ENCODE measurements at places on chromosomes 1 and 21.
A peak's percentile ranks its signal among the peaks of the same experiment; 100 is the strongest.

DNA sequence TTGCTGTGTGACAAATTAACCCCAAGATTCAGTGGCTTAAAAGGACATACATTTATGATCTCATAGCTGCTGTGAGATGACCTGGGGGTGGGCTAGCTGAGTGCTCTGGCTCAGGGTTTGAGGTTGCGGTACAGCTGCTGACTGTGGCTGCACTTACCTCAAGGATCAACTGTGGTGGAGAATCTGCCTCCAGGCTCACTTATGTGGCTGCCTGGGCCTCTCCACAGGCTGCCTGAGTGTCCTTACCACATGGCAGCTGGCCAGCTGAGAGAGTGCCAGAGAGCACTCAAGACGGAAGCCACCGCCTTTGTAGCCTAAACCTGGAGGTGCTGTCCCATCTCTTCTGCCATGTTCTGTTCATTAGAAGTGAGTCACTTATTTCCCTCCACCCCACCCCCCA lies 5.7 kb downstream of the LRRC71 start:
- DNase-seq = no peak

DNA sequence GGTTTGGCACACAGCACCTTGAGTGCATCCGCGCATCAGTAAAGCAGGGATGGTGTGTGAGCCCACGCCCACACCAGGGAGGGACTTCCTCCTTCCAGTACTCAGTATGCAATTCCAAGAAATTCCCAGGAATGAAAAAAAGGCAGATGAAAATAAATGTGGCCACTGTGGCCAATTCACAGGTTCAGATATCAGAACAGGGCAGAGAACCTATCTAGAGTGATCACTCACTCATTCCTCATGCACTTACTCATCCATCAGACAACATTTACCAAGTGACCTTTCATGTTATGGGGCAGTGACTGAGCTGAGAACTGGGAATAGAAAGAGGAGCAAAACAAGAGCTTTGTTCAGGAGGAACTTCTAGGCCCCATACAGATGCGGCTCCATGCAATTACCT lies 113.7 kb downstream of the ZSCAN20 start:
- no peak for DNase-seq

- no peak for DNase-seq
Measured at GRCh38 chr1:100130552-100131077, 2.1 kb downstream of the SASS6 start.

DNA sequence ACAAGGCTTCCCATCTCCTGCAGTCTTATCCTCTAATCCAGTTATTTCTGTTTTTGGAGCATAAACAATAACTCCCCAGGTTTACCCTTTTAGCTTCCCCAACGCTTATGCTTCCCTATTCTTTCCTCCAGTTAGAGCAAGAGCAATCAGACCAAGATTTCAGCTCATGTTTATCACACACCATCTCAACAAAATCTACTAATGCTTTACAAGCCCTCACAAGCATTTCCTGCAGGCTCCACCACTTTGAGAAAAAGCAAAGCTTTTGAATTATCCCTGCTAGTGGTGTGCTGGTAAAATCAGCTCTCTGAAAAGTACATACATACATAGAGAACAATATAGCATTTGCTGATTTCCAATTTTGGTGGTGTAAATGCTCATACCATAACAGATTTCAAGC lies 92.9 kb downstream of the EDEM3 start:
- DNase-seq = no peak

- no peak for DNase-seq
Measured at GRCh38 chr1:200099040-200099439, 71.5 kb downstream of the NR5A2 start.

DNA sequence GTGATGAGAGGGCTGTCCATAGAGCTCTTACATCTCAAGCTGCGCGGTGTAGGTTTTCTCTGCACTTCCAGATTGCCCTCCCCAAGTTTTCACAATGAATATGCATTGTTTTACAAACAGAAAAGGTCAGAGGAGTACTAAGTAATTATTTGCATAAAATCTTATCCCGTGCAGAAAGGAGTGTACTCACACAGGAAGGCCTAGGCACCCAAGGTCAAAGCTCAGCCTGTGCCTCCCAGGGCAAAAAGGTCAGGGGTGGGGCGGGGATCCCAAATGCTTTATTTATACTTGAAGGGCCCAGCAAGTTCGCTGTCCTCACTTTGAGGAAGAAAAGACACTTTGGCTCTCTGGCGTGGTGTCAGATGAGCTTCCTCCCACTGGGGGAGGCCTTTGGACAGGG lies 10.3 kb upstream of the KCNE1 start:
- DNase-seq = peak; percentile 45

DNA sequence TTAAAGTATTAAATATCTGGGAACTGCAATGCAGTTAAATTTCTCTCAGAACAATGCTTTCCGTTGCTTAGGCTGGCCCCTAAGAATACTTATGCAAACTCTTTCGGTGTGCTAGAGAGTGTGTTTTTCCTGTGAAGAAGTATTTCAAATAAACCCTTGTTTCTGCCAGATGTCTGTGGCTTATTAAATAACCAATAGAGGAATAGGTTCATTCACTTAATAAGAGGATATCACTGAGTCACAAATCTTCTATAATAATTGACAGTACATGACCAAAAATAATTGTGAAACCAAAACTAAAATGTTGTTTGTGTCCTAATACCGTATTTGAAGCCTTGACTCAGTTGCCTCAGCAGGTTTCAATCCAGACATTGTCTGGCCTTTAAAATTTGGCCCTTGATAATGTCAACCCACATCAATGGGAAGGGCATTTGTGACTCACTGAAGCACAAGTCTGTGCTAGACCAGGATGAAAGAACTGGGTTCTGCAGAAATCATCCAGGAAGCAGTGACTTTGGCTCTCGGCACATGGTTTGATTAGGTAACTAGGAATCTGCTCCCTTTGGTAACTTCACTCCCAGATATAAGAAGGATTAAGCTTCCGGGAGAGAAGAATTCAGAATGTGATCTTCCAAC lies 104.2 kb upstream of the BARHL2 start:
- no peak for DNase-seq

DNA sequence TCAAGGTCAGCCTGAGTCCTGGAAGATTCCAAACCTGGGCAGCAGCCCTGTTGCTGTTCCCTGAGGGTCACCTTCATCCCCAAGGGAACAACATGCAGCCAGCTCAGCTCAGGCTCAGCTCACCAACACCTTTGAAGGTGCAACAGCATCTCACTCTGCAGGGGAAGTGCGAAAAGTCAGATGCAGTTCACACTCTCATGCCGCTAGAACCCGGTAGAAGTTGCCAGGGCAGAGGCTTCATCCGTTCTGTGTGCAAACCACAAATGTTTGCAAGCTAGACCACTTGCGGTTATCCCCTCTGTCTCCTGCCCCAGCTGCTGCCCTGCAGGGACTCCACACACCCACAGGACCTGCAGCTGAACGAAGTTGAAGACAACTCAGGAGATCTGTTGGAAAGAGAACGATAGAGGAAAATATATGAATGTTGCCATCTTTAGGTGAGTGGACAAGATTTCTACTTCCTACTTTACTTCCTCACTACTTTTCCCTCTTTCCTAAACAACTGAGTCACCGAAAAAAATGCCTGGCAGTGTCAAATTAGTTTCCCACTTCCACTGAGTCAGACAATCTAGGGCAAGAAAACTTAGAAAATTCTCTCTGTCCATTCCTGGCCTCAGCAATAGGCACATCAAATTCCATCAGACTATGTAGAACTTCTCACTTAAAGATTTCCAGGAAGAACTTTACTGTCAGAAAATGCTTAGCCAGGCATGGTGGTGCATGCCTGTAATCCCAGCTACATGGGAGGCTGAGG lies 1.8 kb upstream of the FCRL6 start:
- DNase-seq = no peak

- DNase-seq = no peak
Measured at GRCh38 chr1:71587961-71588360, 507.1 kb upstream of the ZRANB2 start.

- DNase-seq = no peak
Measured at GRCh38 chr21:40257342-40257741, 390.1 kb downstream of the PCP4 start.

DNA sequence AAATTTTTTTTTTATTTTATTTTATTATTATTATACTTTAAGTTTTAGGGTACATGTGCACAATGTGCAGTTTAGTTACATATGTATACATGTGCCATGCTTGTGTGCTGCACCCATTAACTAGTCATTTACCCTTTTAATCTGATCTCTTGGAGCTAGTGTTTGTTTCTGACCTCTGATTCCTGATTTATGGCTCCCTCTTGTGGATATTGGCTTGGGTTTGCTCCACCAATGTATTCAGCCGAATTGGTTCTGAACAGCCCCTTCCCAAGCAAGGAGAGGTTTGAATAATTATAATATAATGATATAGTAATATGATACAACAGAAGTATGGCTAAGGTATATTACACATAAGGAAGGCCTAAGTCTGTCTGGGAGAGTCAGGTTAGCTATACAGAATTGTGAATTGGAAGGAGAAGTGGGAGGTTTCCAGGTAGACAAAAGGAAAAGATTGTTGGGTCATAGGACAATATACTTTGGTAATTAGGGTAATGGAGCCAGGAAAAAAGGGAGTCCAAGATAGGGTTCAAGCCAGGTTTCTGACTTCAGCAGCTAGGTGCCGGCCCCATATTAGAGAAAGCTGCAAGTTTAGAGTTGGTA lies 53.1 kb upstream of the HMCN1 start:
- DNase-seq = no peak

DNA sequence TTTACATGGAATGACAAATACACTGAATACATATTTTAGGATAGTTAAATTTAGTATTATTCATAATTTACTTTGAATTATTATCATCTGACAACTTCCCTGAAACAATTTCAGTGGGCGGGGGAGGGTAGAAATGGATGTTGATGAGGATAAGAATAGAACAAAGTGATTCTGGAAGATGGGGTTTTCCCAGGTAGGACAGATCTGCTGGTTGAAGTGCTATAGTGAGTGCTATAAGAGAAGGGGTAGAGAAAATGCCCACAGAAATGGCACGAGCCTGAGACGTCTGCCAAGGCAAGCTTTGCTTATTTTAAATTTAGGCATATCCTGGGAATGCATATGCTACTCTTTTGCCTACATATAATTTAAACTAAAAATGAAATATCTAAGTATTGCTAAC lies 3.2 kb downstream of the CFH start:
- no peak for DNase-seq

DNA sequence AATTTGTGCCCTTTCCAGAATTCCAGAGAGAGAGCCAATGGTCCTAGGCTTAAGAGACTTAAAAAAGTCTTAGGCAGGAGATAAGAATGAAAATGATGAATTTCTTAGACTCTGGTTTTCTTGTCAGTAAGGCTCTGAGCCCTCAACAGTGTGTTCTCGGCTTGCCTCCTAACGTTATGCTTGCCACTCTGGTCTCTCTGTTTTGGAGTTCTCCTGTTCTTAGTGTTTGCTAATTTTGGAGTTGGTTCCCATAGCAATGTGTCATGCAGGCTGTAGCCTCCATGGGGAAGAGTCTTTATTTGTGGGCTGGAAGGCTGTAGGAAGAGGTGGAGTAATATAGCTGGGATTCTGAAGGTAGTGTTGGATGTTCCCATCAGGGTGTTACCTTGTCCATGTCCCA lies 19.9 kb downstream of the TBX19 start:
- DNase-seq = no peak

- DNase-seq = no peak
Measured at GRCh38 chr21:42609811-42610210, 43.6 kb upstream of the PDE9A start.

GRCh38 chr1:27552911-27553420 lies 51.0 kb downstream of the AHDC1 start:
- DNase-seq = no peak

- no peak for DNase-seq
Measured at GRCh38 chr1:196896355-196896754, 8.5 kb downstream of the CFHR4 start.

All from HuH-7 (cell line).